GM23248 (cell line): ENCODE measurements at places on chromosomes 6 and 20. TPM values are rescaled to one million over a fixed set of nuclear protein-coding genes. Genes with fewer than 3 reads are reported as not detected.
A peak's percentile ranks its signal among the peaks of the same experiment; 100 is the strongest.

DDAH2 gene
- 77.7 and 90.2 TPM in 2 replicates for polyA plus RNA-seq

GSTA5 gene
- polyA plus RNA-seq: not detected in 2 replicates

GJA10 gene
- polyA plus RNA-seq: not detected in 2 replicates

GABRR1 gene
- polyA plus RNA-seq: not detected in 2 replicates

SIRPG gene
- not detected in 2 replicates for polyA plus RNA-seq

- peak overlapping the region; percentile 46 for H3K4me3 ChIP-seq
- no peaks in the 10 kb centered on the region for H3K36me3 ChIP-seq
- peak; percentile 83 for DNase-seq
Measured at GRCh38 chr6:130681028-130681427, 146.2 kb upstream of the SMLR1 start.

DNA sequence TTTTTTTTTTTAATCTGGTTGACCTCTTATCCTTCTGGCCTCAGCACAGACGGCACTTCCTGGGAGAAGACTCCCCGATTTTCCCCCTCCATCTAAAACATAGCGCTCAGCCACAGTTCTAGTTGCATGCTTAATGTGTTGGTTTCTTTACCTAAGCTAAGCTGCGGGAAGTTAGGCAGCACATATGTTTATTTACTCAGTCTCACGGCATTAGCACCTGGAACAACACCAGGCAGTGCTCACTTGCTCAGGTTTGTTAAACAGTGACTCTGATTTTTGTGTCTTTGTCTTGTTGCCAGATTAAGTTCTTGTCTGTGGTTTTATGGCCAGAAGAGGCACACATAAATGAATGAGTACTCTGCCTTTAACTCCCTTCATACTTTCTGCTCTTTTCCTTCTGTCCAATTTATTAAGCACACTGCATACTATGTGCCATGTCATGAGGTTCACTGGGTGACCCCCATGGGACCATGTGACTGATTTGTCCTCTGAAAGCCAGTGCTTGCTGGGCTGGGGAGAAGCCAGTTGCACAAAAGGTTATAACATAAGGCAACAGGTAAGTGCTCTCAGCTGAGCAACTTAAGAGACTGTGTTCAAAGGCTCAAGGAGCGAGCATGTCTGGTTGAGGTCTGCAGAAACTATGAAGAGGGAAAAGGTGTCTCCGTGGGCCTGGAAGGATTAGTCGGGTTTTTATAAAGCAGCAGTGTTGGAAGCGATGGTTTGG lies 93.6 kb downstream of the RPP40 start:
- no peak overlapping the region for H3K27ac ChIP-seq
- no peaks in the 10 kb centered on the region for H3K36me3 ChIP-seq
- no peaks in the 10 kb centered on the region for H3K27me3 ChIP-seq
- no peak for DNase-seq

DNA sequence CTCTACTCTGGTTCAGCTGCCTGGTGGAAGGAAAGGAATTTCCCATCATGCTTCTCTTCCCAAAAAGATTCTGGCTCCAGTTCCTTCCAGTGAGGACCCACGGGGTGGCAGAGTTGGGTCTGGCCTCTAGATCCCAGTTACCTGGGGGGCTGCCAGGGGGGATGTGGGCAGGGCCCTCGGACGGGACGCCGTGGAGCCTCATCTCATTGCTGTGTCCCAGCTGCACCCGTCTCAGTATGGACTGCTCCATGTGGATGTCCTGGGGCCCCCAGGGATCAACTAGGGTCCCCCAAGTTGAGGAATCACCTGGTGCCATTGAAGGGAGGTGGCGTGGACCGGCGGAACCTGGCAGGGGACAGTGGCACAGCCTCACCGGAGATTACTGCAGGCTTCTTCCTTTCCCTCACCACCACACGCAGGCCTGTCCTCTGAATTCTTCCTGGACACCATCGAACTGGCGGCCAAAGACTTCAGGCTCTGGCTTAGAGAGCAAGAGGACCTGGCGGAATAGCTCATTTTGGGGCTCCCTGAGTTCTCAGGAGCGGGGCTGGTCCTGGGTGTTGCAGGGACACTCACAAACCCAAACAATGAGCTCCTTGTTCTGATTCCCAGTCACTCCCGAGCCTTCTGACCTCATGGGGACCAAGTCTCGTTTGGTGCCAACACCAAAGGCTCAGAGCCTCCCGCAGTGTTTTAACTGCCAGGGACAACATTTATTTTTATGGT lies 8.5 kb downstream of the ZBP1 start:
- H3K36me3 ChIP-seq: no peaks in the 10 kb centered on the region
- H3K4me3 ChIP-seq: no peak overlapping the region
- H3K27ac ChIP-seq: no peak overlapping the region
- peaks cover 11% of the 10 kb centered on the region for H3K27me3 ChIP-seq

DNA sequence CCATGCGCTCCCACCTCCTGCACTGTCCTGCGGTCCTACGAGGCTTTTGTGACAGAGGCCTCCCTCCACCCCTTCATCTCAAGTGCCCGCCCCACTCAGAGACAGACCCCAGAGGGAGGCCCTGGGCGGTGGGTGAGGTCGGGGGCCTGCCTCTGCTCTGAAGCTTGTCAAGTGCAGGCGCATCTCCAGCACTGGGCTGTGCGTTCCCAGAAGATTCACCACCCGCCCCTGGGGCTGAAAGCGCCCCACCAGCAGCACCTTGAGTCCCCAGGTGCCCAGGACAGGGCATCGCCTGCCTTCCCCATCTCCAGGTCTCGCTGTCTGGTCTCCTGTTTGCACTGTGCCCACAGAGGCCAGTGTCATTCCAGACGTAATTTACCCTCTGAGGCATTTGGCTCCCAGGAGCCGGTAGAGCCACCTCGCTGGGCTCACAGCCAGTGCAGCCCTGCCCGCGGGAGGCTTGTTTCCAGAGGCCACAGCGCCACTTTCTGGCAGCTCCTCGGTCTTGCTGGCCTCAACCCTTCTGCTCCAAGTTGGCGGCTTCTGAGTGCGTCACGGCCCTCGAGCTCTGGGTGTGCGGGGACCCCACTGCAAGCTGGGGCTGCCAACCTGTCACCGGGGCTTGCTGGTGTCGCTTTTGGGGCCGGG lies 191.1 kb downstream of the TAF4 start:
- H3K27ac ChIP-seq: no peak overlapping the region
- H3K4me1 ChIP-seq: no peaks in the 10 kb centered on the region
- DNase-seq: peak; percentile 21
- H3K36me3 ChIP-seq: no peaks in the 10 kb centered on the region
- no peak overlapping the region for H3K4me3 ChIP-seq

GRCh38 chr6:169115632-169116031 lies 138.0 kb downstream of the THBS2 start:
- DNase-seq: no peak
- H3K4me3 ChIP-seq: no peak overlapping the region
- H3K27me3 ChIP-seq: no peaks in the 10 kb centered on the region
- H3K27ac ChIP-seq: no peak overlapping the region

DNA sequence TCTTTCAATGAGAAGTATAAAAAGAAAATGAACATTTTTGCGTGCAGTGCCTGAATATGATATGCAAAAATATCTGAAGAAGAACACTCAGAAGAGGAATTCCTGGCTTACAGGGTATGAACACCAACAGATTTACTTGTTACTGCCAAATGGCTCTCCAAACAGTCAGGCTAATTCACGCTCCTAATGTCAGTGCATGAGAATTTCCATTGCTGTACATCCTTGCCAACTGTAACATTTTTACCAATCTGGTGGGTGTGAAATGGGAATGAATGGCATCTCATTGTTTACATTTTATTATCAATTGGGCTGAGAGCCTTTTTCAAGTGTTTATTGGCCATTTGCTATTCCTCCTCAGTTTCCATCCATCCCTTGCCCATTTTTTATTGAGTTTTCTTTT lies 365.3 kb upstream of the MAP3K7 start:
- no peak for DNase-seq
- H3K4me1 ChIP-seq: no peaks in the 10 kb centered on the region
- H3K4me3 ChIP-seq: no peak overlapping the region
- H3K27ac ChIP-seq: no peak overlapping the region

DNA sequence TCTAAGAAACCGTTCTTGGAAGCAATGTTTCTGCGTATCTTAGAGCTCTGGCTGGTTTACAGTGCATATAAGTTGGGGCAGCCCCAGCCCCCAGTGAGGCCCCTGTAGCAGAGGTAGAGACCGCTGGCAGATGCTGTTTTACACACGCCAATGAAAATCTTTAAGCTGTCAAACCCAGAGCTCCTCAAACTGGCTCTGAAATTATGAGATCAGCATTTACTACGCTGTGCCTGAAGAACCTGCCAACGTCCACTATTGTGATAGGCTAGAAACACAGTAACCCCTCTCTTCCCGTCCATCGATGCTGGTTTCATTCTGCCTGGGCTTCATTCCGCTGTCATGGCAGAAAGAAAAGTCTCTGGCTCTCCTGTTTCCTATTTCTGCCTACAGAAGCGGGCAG lies 160.6 kb downstream of the SMOC2 start:
- no peak for DNase-seq
- no peaks in the 10 kb centered on the region for H3K36me3 ChIP-seq
- no peak overlapping the region for H3K4me3 ChIP-seq
- no peak overlapping the region for H3K27ac ChIP-seq
- H3K27me3 ChIP-seq: no peaks in the 10 kb centered on the region
- no peaks in the 10 kb centered on the region for H3K4me1 ChIP-seq

GRCh38 chr20:53828682-53829254 lies 235.1 kb upstream of the ZNF217 start:
- peak; percentile 94 for DNase-seq
- peak overlapping the region; percentile 100 for H3K27ac ChIP-seq
- H3K36me3 ChIP-seq: no peaks in the 10 kb centered on the region
- H3K27me3 ChIP-seq: no peaks in the 10 kb centered on the region

DNA sequence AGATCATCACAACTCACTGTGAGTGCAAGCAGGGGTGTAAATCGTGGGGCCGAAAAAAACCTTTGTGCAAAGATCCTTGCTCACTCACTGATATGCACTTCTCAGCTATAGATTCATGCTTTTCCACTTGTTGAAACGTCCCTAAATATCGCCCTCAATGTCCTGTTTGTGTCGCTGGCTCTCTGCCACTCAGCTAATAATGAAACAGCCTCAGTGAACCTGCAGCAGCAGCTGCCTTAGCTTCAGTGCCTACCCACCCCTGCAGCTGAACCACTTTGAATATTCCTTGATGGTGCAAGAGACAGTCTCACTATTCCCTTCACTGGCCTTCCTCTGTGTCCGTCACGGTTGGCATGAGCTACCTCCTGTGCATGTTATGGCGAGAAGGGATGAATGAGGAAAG lies 128.9 kb upstream of the NAA20 start:
- peaks cover 47% of the 10 kb centered on the region for H3K4me1 ChIP-seq
- no peaks in the 10 kb centered on the region for H3K27me3 ChIP-seq
- no peak for DNase-seq
- no peaks in the 10 kb centered on the region for H3K36me3 ChIP-seq
- no peak overlapping the region for H3K4me3 ChIP-seq

- H3K36me3 ChIP-seq: no peaks in the 10 kb centered on the region
- H3K27ac ChIP-seq: no peak overlapping the region
- no peaks in the 10 kb centered on the region for H3K4me1 ChIP-seq
- no peak overlapping the region for H3K4me3 ChIP-seq
Measured at GRCh38 chr6:105034470-105034869, 77.6 kb downstream of the LIN28B start.

DNA sequence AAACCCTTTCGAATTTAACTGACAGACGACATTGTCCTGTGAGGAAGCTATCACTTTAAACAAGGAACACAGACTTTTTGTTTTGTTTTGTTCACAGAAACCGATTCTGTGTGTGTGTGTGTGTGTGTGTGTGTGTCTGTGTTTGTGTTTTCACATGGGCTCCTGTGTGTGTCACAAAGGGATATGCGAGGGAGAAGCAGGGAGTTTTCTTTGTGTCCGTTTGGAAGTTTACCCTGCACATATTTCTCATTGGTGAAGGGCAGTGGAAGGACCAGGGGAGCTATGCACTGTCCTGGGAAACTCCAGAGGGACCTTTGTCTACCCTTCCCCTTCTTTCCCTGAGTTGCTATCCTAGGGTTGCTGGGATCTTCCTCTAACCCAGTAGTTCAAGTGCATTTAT lies 17.7 kb downstream of the POM121L2 start:
- no peak for DNase-seq
- no peak overlapping the region for H3K27ac ChIP-seq
- H3K4me3 ChIP-seq: peak overlapping the region; percentile 33; the same call in 1 of the 2 replicates
- peaks cover 51% of the 10 kb centered on the region for H3K27me3 ChIP-seq

DNA sequence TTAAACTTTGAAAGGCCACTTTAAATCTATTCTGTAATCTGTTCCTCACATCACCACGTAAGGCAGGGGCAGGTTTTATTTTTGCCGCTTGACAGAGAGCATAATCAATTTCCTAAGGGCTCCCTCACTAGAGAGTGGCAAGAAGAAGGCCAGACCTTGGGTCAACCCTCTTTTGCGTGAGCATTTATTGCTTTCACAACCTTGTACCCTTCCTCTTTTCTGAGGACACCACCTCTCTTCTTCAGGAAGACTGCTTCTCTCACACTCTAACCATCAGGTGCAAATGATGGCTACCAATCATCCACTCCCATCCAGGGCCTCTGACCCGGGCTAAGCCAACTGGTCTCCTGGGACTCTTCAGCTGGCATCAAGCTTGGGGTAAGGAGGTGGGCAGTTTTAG lies 25.2 kb upstream of the QKI start:
- no peaks in the 10 kb centered on the region for H3K36me3 ChIP-seq
- peaks cover 16% of the 10 kb centered on the region; the same call in 1 of the 2 replicates for H3K4me1 ChIP-seq
- H3K27ac ChIP-seq: no peak overlapping the region
- H3K27me3 ChIP-seq: no peaks in the 10 kb centered on the region
- DNase-seq: no peak
- H3K4me3 ChIP-seq: no peak overlapping the region

GRCh38 chr6:16736856-16737775 lies 24.1 kb downstream of the ATXN1 start:
- peaks cover 65% of the 10 kb centered on the region for H3K4me1 ChIP-seq
- peak; percentile 77 for DNase-seq
- no peaks in the 10 kb centered on the region for H3K27me3 ChIP-seq
- H3K4me3 ChIP-seq: peak overlapping the region; percentile 42
- H3K36me3 ChIP-seq: no peaks in the 10 kb centered on the region; the same call in 1 of the 2 replicates

DNA sequence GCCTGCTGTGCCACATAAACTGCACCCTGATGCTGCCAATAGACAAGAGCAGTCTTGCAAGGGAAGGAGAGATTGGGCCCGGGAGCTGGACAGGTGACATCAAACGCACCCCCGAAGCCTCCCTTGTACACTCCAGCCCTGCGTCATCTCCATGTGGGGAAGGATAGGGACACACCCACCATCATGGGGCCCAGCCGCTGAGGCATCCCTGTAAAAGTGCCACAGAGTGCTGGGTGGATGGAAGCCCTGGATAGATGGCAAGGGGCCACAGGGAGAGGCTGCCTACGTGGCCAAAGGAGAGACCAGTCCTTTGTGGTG lies 117.1 kb downstream of the SYNDIG1 start:
- no peak overlapping the region for H3K4me3 ChIP-seq
- H3K36me3 ChIP-seq: no peaks in the 10 kb centered on the region
- no peak for DNase-seq
- no peaks in the 10 kb centered on the region for H3K27me3 ChIP-seq

GRCh38 chr6:54267798-54268197 lies 40.4 kb upstream of the TINAG start:
- DNase-seq: peak; percentile 62
- H3K4me1 ChIP-seq: no peaks in the 10 kb centered on the region
- H3K4me3 ChIP-seq: no peak overlapping the region
- H3K27me3 ChIP-seq: no peaks in the 10 kb centered on the region
